ENCODE measurements at places on chromosomes 5 and 9.

DNA sequence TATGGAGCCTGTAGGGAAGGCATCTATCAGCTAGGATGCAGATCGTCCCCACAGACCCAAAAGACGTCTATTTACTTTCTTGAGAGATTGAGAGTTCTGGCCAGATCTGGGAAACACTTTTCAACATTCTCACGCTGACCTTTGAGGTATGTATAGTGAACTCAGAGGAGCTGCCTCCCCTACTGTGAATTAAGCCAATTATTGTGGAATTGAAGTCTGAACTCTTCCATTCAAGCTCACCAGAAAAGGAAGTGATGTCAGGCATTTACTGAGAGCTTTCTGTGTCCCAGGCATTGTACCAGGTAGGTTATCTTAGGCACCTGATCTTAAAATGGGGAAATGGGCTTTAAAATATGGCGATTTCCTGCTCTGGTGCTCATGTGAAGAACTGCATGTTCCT lies 136.5 kb downstream of the SV2C start:
- no peak for DNase-seq
- no peak overlapping the region for H3K4me3 ChIP-seq
- H3K36me3 ChIP-seq, result no peaks in the 10 kb centered on the region
- H3K27me3 ChIP-seq, result no peaks in the 10 kb centered on the region
- no peaks in the 10 kb centered on the region for H3K4me1 ChIP-seq

- H3K4me3 ChIP-seq, result no peak overlapping the region
- H3K4me1 ChIP-seq, result peaks cover 30% of the 10 kb centered on the region
- no peak overlapping the region for H3K27ac ChIP-seq
- DNase-seq, result no peak
Observed at GRCh38 chr9:17021387-17021970, 113.4 kb upstream of the CNTLN start.

DNA sequence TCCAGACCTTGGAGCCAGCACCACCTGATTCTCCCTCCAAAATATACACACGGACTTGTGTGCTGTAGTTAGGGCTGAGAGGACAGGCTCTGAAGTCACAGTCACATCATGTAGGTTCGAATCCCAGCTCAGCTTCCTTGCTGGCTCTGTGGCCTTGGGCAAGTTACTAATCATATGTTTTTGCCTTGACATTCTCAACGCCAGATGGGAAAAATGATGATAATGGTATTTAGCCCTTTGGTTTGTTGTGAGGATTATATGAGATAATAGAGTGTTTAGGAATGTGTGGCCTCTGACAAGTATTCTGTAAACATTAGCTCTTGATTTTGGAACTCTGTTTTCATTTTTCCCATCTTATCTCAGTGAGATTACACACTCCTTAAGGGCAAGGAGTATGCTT lies 72.5 kb downstream of the PLAC8L1 start:
- H3K27me3 ChIP-seq, result peaks cover 30% of the 10 kb centered on the region
- H3K4me3 ChIP-seq, result no peak overlapping the region
- no peaks in the 10 kb centered on the region for H3K36me3 ChIP-seq

DNA sequence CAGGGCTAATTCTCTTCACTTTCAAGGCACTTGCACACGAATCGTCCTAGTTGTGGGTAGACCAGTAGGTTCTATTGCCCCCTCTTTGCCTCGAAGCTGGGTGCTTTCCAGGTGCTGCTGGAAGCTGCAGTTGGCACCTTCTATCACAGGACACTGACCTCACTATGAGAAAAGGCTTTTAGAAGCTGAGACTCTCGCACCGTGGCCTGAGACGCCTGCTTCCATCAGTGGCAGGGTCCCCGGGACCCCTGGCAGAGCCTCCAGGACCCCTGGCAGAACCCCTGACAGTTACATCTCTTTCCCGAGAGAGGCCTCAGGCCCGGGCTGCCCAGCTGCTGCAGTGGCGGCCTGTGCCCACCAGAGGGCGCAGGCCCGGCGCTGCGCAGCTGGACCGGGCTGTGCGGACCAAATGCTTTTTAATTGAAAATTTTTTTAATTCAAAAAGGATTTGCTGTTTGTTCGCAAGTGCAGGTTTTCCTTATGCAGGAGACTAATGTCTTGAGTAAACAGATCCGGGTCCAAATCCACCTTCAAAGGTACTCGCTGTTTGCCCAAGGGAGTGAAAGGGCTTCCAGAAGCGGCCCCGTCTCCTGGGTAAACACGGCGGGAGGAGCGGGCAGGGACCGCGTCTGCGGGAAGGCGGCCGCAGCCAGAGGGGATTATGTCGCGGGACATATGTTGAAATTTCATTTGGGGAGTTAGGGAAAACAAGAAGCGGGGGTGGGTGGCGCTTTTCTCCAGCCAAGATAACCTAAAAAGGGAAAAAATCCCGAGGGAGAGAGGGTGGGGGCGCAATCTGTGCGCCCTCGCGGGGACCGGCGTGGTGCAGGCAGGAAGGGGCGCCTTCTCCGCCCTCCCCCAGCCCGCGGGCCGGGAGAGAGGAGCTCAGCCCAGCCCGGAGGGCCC lies 114.5 kb upstream of the LMX1B start:
- H3K27ac ChIP-seq, result no peak overlapping the region
- no peaks in the 10 kb centered on the region for H3K36me3 ChIP-seq
- H3K27me3 ChIP-seq, result peaks cover 4% of the 10 kb centered on the region

GRCh38 chr5:115190388-115190787 lies 20.7 kb upstream of the TRIM36 start:
- no peak overlapping the region for H3K27ac ChIP-seq
- H3K27me3 ChIP-seq, result peaks cover 4% of the 10 kb centered on the region
- H3K4me1 ChIP-seq, result peaks cover 11% of the 10 kb centered on the region
- H3K4me3 ChIP-seq, result no peak overlapping the region
- no peaks in the 10 kb centered on the region for H3K36me3 ChIP-seq
- DNase-seq, result no peak
